ENCODE measurements at places on chromosomes 16 and 17.

GRCh38 chr16:57001026-57001679, 11.8 kb downstream of the NLRC5 start:
- DNase-seq: no peak

GRCh38 chr16:74931445-74931844, 53.5 kb downstream of the WDR59 start:
- DNase-seq: no peak

DNA sequence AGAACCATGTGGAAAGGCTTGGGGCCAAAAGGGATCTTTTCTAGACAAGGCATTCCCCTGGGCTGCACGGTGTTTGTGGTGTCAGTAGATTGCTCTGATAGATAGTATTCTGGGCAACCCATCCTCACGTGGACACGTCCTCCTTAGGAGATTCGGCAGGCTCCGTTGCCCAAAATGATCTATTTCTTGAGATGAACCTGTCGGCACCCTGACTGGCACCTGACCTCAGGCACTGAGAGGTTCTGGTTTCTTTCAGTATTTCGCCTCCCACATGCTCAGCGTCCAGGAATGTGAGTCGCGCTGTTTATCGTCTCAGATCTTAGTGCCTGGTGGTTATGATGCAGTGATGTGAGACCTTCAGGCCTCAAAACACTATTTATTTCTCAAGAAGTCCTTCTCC, 89.7 kb downstream of the MARCHF10 start:
- DNase-seq: no peak

- DNase-seq: no peak
Observed at GRCh38 chr17:8117367-8117979, 841 bp downstream of the ALOXE3 start.

DNA sequence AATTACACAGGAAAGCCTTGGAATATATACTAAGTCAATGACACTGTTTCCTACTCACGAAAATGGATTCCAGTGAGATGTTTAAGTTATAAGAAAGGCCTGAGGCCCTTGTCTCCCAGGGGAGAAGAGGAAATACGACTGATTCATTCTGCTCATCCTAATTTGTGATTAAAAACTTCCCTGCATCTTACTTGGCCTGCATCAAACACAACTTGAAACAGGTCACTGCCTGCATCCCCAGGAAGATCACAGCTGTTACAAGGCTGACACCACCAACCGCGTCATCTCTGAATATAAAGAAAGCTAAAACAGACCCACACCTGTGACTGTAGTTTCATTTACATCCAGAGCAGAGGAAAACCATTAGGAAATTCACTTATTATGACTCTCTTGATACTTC, 121.9 kb downstream of the DNAH3 start:
- no peak for DNase-seq

DNA sequence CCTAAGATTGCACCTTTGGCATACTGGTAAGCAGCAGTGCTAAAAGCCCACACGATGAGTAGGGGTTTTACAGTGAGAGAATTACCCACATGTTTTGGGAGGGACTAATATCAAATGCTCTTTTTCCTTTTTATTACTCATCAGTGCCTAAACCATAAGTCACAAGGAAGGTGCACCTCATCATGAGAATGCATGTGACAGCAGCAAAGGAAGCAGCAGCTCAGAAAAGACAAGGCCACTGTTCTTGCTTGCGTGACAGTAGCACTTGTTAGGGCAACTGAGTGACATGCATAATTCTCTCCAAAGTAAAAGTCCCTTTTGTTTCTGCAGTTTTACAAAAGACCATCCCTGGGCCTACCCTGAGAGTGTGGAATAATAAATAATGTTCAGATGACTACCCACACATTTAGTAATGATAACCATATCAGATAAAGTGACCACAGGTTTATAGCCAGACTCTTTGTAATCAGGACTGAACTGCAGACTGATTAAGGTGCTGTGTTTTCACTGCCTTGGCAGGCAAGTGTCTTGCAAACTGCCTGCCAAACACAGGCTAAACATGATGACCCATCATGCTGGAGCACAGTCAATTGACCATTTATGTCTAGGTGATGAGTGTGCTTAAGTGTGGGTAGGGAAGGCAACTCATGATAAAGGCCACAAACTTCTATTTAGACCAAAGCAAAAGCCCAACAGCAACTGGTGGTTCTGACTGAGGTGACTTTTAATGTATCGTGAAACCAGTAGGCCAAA, 1751.4 kb downstream of the TP53TG3F start:
- no peak for DNase-seq

GRCh38 chr17:6483507-6483906, 39.3 kb downstream of the PIMREG start:
- no peak for DNase-seq

GRCh38 chr17:80458016-80458415, 18.4 kb downstream of the NPTX1 start:
- DNase-seq: no peak

- DNase-seq: no peak
Observed at GRCh38 chr17:39001703-39002637, 34.8 kb upstream of the FBXO47 start.

DNA sequence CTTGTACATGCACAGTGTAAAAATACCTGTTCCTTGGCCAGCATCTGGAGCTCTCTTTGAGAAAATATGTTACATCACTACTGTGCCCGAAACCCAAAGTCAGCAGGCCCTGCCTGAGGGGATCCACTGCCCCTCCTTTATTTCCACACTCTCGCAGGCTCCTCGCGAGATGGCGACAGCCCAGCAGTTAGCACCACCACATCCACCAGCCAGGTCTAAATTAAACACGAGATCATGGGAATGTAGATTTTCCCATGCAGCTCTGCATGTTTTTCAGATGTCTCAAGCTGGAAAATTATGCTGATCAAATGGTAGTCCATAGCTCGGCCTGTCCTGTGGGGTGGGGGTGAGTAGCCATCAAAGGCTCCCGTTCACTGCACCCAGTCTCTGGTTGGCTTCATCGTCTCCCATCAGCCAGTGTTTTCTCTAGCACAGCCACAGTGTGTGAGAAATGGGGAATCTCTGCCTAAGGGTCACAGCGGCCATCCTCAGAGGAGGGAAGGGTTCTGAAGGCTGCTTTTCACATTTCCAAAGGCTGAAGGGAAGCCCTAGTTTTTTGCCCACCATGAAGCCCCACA, 34.7 kb downstream of the EPN2 start:
- no peak for DNase-seq

- DNase-seq: peak; percentile 46
Observed at GRCh38 chr17:75394332-75394918, 11.1 kb downstream of the GRB2 start.

- no peak for DNase-seq
Observed at GRCh38 chr17:77379832-77380231, 239.1 kb downstream of the SEC14L1 start.

GRCh38 chr16:4404247-4404966, 12.0 kb downstream of the CORO7 start:
- peak; percentile 80 for DNase-seq

GRCh38 chr17:8835106-8835505, 32.4 kb downstream of the PIK3R6 start:
- DNase-seq: no peak

GRCh38 chr16:88839026-88839529, 17.7 kb downstream of the GALNS start:
- DNase-seq: peak; percentile 52

DNA sequence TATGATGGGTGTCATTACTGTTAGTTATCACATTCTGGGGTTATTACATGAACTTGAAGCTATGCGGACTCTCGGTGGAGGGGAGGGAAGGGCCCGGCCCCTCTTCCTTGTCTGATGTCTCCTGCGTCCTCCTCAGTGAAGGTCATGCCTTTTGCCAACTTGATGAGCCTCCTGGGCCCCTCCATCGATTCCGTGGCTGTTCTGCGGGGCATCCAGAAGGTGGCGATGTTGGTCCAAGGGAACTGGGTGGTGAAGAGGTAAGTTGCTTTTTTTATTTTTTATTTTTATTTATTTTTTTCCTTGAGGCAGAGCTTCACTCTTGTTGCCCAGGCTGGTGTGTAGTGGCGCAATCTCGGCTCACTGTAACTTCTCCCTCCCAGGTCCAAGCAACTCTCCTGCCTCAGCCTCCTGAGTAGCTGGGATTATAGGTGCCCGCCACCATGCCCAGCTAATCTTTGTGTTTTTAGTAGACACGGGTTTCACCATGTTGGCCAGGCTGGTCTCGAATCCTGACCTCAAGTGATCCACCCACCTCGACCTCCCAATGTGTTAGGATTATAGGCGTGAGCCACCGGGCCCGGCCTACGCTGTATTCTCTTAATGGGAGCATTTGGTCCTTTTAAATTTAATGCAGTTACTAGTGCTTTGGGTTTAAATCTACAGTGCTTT, 21.6 kb downstream of the POLR3E start:
- peak; percentile 54 for DNase-seq

GRCh38 chr17:72334205-72334604, 213.4 kb downstream of the SOX9 start:
- DNase-seq: no peak

- no peak for DNase-seq
Observed at GRCh38 chr16:68379472-68380347, 68.6 kb downstream of the SMPD3 start.

GRCh38 chr17:4789951-4790704, 1.4 kb downstream of the GLTPD2 start:
- peak; percentile 98 for DNase-seq

DNA sequence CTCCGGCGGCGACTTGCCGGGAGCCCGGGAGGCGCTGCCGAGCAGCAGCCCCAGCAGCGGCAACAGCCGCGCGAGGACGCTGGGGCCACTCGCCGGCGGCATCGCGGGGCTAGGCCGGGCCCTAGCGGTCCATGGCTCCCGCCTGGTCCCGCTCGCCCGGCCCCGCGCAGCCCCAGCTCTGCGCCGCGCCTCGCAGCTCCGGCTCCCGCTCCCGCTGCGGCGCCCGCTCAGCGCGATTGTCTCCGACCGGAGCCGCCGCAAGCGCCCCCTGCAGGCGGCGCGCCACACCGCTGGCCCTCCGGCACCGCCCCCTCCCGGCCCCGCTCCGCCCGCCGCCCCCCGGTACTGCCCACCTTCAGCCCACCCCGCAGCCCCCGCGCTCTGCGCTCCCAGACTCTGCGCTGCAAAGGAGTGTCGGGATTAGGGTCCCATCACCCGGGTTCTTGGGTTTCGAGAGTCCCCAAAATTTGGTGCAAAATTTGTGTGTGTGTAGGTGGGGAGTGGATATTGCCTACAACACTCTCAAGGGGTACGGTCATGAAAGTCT, at the start of gene FAM171A2:
FAM171A2 (minus strand) TSS at position 241 of the 547 bp plus-strand sequence; CDS start at position 102, 139 bp downstream.
- peak; percentile 97 for DNase-seq

GRCh38 chr17:34151102-34151501, 104.0 kb upstream of the CCL2 start:
- DNase-seq: no peak

GRCh38 chr16:75420987-75421819, 12.1 kb downstream of the CFDP1 start:
- peak; percentile 71 for DNase-seq

GRCh38 chr17:37516127-37516571, 26.5 kb downstream of the DUSP14 start:
- no peak for DNase-seq

- no peak for DNase-seq
Observed at GRCh38 chr17:80091376-80091775, 10.0 kb upstream of the GAA start.

DNA sequence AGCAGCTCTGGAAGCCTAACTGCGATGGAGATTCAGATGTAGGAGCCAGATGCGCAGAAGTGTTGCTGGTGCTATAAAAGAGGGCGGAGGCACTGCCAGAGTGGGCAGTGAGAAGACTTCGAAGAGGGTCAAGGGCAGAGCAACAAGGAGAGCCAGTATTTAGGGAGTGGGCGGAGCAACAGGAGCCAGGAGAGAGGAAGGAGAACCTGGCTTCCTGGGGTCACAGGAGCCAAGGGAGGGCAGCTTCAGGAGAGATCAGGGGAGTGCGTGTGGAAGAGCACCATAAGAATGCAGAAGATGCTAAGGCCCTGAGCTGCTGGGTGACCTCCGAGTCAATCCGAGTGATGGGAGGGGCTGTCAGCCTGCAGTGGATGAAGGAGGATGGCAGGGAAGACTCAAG, 14.4 kb upstream of the MRPS23 start:
- no peak for DNase-seq

- no peak for DNase-seq
Observed at GRCh38 chr16:27330542-27330941, 16.8 kb downstream of the IL4R start.

DNA sequence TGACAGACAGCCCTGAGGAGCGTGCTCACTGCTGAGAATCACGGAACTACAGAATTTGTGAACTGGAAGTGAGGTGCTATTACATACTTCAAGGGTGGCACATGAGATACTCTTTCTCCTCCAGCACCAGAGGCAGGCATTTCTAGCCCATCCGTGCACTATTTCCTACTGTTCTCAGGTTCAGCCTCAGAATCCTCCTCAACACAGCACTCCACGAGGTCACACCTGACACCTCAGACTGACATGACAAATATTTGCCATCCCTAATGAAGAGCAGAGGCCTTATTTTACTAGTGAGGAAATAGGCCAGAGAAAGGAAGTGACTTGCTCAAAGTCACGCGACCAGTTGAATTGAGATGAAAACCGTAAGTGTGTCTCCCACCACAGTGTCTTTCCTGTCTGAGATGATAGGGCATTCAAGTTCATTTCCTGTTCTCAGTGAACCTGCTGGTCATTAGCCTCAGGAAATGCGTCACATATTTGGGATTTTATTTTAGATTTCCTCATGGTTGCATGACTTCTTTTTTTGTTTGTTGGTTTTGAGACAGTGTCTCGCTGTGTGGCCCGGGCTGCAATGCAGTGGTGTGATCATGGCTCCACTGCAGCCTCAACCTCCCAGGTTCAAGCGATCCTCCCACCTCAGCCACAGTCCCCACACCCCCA, 23.6 kb downstream of the SEZ6 start:
- no peak for DNase-seq

DNA sequence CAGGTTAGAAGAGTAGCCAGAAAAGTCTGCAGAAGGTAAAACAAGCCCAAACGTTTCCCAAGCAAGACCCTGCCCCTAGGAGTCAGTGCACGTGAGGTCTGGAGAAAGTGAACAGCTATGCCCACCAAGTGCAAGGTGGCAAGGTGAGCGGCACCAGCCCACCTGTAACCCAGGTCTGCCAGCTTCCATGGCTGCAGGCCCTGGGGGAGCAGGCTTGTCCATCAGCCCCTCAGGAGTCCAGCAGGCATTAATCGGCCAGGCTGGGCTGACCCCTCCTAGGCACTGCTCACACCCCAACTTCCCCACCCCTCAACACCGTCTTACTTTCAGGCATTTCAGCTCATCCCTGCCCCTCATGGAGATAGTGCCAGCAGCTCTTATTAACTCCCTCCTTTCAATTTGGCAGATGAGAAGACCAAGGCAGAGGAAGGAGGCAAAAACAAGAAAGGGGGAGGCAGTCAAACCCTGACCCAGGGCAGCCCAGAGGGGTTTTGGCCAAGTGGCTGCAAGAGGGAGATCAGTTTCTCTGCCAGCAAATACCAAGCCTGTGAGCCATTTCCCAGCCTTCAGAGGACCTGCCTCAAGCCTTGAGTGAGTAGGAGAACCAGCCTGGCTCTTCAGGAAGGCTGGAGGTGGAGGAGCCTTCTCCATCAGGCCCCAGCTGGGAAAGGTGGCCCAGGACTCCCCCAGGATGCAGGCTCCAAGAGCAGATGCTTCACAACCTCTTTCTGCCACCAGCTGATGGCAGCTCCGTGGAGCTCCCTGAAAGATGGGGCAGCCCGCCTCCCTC, 14.7 kb downstream of the BEAN1 start:
- DNase-seq: no peak

Measured in SK-N-SH (cell line).